ENCODE measurements at places on chromosomes 3 and 15.

DNA sequence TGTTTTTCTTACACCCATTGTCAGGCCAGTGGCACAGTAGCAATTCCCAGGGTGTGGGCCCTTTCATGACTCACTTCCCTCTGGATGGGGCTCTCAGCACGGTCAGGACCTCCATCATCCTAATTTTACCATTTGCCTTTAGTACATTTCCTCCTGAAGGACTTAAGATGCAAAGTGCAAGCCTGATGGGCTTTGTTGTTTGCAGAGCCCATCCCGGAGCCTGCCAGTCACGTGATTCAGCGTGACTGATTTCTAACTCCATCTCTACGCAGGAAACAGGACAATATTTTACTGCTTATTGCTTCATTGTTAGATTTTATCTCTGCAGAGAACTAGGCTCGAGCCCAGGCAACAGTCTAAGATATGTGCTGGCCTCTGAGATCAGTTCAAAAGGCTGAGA lies 223.7 kb downstream of the PDZRN3 start:
- DNase-seq: no peak

DNA sequence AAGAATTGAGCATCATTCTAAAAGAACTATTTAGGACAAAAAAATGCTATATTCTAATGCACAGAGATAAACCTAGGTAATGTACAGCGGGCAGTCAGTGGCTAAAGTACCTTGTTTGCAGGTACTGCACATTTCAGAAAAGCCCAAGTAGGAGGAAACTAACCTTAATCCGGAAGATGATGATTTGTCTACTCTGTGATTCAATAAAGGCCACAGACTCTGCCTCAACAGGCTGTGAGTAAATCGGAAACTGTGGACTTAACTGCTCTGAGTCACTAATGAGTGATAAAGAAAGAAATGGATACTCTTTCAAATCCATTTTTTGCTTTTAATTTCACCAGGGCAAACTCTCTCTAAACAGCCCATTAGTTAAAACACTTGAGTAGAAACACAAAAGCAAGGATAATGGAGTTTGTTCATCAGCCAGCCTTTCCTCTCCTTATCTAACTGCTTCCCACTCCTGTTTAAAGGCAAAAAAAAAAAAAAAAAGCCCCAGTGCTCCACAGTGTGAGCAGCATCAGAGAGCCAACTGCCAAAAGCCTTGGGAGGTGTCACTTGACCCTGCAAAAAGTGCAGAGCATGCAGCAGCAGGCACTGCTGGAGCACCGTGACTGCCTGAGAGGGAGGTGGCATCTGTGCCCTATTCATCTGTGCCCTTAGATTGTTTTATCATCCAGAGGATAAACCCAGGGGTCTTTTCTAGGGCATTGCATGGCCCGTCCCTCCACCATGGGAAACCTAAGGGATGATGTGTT lies 187.7 kb downstream of the SATB1 start:
- DNase-seq: no peak

DNA sequence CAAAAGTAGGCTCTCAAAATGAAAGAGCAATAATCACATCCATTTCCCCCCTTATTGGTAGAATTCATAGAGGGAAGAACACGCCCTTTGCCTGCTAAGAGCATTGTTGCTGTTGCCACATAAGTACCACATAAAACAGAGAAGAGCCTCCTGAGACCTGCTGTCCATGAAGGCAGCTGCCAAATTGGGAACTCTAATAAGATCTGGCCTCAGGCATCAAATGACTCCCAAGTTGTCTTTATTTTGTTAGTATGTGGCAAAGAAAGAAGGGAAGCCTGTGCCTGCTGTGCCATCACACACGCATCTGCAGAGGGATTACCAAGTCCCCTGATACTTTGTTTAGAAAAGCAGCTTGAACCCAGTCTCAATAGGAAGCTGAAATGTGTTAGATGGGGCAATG lies 23.9 kb downstream of the VGLL3 start:
- no peak for DNase-seq

GRCh38 chr3:138112362-138112761 lies 3.0 kb downstream of the DZIP1L start:
- no peak for DNase-seq

- DNase-seq: no peak
Observed at GRCh38 chr3:149128821-149129220, 617 bp upstream of the HPS3 start.
